ENCODE measurements at places on chromosomes 16 and 17.

GRCh38 chr16:72430121-72430520, 258.2 kb upstream of the PMFBP1 start:
- no peak for DNase-seq

GRCh38 chr17:76529224-76530094, 8.1 kb downstream of the CYGB start:
- no peak for DNase-seq

DNA sequence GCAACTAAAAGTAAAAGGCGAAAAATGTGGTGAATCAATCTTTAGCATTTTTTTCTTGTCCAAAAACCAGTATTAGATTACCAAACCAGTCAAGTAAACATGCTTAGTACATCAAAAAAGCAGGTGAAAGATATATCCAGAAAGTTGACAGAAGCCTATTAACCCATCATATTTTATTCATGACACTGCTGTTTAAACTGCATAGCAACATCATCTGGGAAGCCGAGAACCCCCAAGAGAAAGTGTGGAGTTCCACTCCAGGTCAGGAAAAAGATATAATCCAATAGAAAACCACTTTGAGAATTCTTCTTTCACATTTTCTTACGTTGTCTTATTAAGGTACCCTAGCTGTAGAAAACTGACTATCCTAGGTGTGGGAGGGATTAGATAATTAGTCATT, 466.8 kb upstream of the CDH8 start:
- DNase-seq, result no peak

DNA sequence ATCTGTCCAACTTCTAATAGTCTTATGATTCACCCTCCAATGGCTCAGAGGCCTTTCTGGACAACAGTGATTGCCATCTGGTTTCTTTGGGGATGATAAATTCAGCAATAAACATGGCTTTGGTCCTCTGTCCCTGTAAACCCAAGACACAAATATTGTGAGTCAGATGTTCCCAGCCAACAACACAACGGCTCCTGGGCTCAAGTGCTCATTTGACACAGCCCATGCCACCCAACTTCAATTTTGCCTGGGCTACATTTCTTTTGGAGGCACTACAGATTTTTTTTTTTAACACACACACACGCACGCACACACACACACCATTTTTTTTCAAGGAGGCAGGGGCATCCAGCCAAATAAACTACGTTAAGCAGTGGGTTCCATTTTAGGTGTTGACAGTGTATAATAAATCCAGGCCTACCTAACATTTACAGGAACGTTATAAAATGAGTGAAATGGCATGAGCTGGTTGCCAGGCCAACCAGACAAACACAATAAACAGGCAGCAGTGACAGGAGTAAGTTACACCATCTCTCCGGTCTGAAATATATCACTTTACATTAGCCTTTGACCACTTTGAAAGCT, 939.9 kb upstream of the SOX9 start:
- DNase-seq, result no peak

- no peak for DNase-seq
Measured at GRCh38 chr17:83127431-83128160, 48.2 kb downstream of the METRNL start.

- DNase-seq, result no peak
Measured at GRCh38 chr17:57349541-57350247, 93.4 kb downstream of the MSI2 start.

DNA sequence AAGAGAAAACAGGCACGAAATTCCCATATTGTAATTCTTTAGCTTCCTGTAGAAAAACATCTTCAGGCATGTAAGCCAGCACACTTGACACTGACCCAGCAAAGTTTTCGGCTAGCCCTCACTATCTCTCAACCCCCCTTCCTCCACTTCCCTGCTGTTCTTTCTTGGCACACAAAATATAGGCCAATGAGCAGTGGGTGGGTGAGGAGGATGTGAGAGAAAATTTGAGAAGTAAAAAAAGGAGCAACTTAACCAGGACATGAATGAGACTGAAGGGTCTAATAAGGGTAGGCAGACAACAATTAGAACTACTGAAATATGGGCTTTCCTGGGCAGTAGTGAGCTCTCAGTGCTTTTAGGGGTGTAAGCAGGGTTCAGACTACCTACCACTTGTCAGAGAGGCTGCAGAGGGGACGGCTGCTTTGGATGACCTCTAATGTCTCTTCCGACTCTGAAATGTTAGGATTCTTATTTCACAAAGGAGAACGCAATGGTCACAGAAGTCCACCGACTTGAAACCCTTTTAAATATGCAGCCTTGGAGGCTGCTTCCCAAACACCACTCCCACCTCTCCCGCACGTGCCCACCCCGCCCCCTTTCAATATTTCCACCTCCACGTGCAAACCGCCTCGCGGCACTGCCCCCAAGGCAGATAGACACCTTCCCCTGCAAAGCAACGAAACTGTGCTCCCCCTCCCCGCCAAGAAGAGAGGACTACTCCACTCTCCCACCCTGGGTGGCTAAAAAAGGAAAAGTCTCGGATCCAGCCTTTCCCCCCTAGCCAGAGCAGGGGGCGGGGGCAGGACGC, 889 bp downstream of the MBTD1 start:
- DNase-seq, result no peak

DNA sequence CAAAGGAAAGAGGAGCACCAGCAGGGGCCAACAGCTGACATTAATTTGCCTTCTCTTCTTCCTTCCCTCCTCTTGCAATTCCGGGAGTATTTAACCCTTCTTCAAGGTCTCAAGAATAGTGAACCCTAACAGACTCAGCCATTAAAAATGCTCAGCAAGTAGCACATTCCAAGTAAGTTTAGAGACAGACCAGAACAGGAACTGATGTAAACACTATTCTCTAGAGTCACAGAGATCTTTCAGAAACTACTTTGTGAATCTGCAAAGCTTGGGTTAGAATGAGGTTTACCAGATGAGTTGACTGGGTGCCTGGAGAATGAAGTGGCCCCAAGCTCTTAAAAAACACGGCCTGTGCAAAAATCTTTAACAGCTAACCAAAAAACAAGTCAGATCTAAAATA, 50.9 kb downstream of the TEX2 start:
- no peak for DNase-seq

DNA sequence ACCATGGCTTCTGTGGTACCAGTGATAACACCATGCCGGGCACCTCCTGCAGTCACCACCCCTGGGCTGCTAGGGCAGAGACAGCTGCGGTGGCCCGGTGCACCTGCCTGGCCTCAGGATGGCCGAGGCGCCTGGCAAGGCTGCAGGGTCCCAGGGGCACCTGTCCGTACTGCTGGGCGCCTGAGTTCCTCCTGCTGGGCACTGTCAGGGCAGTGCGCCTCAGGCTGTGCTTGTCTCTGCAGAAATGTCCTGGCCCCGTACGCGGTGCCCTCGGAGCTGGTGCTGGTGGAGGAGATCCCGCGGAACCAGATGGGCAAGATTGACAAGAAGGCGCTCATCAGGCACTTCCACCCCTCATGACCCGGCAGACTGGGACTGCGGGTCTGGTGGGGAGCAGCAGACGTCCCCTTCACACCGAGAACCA, 17.7 kb upstream of the CDH15 start:
- DNase-seq, result no peak

DNA sequence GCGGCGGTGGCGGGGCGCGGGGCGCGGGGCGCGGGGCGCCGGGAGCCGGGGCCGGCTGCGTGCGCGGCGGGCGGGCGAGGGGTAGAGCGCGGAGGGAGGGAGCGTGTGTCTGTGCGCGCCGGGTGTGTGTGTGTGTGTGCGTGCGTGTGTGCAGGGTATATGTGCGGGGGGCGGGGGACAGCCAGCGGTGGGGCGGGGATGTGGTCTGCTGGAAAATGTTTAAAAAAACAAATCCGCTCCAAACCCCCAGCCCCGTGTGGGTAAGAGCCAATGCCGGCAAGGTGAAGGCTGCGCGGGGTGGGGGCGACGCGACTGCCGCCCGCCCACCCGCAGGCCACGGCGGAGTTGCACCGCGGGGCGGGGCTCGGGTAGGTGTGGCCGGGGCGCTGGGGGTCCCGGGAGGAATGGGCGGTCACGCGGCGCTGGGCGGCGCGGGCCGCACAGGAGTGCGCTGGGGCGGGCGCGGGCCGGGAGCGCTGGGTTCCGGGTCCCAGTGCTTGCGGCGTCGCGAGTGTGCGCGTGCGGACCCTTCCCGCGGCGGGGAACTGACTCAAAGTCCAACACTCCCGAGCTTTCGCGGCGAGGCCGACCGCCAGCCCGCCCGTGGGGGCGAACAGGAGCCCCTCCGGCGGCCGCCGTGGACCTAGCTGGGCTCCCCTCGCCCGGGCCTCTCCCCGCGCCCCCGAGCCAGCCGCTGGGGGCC, at the start of gene CYGB:
Gene CYGB, minus strand, starts transcription at position 132 of the 703 bp plus-strand sequence. CDS start 167 bp downstream, outside the sequence.
- DNase-seq, result peak; percentile 83

DNA sequence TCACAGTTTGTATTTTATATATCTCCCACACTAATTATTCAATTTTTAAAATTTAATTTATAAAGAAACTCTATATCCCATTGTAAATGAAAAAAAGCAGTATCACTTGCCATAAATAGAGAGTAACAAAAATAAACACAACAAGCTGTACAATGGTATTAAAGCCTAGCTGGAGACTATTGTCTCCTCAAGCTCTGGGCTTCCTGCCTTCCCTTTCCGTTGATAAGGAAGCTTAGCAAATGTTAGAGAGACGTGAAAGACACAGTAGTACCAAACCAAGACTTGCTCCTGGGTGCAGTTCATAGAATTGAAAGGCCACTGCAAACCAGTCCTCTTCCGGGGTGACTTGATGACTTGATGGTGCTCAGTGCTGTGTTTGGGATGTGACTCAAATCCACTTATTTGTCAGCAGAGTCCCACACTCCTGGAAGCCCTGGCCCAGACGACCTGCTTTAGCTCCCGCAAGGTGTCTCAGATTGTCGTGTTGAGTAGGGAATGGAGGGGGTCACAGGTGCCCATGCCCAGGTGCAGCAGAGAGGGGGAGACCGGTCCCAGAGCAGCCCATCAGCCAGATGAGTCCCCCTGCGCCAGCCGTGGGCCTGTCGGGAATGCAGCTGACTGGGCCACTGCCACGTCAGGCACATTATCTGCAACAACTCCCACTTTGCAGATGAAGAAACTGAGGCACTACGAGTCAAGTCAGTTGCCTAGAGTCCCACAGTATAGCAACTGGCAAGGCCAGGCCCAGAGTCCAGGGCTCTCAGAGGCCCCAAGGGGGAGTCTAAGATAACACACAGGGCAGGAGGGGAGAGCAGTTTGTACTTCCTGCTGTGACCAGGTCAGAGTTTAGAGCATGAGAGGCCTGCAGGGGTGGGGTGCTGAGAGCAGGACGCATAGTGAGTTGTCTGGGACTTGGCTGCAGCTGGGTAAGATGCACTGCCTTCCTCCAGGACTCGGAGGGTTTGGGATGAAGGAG, 40.5 kb downstream of the PSME3IP1 start:
- peak; percentile 14 for DNase-seq

DNA sequence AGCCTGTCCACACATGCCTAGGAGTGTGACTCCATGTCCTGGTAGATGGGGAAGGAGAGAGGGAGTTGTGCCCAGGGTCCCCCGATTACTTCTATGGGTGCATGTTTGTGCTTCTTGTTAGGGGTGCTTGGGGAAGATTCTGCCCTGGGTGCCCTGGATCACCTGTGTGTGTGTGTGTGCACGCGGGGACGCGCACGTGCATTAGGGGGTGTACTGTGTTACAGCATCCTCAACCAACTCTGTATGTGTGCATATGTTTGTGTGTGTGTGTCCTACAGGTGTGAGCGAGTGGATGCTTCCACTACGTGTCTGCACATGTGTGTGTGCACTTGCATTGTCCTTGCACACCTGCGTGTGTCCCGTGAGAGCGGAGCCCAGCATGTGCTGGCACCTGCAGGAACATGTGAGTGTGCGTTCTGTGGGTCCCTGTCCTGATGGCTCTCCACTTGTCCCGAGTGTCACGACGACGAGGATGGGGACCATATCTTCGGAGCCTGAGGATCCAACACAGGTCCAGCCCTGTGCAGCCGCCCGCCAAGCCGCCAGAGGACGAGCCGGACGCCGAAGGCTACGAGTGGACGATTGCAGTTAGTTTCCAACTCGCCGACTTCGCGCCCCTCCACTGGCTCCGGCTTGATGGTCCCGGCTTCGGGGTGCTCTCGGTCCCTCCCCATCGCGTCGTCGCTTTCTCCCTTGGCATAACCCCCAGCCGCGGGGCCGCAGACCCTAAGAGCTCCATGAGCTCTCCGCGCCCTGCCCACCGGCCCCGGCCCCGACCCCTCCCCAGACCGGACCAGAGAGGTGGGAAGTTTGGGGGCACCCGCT, 6.0 kb upstream of the TBC1D3B start:
- DNase-seq, result peak; percentile 88

DNA sequence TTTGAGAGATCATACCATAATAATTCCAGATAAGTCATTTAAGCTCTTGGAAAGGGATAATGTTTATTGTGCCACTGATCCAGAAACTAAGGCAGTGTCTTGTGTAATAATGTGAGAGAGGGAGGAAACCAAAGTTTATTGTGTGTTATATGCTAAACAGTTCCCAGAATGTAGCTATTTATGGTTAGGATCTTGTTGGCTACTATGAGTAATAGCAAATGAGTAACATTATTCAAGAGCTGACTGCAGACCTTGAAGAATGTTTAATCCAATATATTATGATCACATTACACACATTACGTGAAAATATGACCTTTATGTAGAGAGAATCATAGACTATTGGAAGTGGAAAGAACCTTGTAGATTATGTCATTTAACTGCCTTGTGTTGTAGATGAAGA, 139.5 kb downstream of the BCAS3 start:
- no peak for DNase-seq

- peak; percentile 54 for DNase-seq
Measured at GRCh38 chr17:5585836-5586521, 1.7 kb upstream of the NLRP1 start.

- DNase-seq, result peak; percentile 75
Measured at GRCh38 chr17:4899341-4900230, at the start of gene C17orf107. Gene C17orf107, plus strand, starts transcription at chr17:4899536. Its CDS starts 227 bp downstream, at chr17:4899763.

DNA sequence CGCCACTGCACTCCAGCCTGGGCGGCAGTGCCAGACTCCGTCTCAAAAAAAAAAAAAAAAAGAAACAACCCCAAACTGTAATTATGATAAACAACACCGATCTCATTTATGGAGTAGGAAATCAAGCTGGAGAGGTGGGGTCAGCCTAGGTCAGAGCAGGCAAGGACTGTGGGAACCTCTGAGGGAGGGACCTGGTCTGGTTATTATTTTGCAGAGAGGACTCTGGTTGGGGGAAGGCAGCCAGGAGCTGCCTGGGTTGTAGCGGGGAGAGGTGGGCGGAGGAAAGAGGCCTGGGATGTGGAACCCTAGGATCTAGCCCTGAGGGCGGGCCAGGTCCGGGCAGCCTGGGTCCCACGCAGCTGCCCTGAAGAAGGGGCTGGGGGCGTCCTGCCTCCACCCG, 10.9 kb upstream of the HS3ST6 start:
- DNase-seq, result no peak

Measured in posterior cingulate gyrus (tissue), 11 donors.